ENCODE measurements at places on chromosomes 11 and 22.

DNA sequence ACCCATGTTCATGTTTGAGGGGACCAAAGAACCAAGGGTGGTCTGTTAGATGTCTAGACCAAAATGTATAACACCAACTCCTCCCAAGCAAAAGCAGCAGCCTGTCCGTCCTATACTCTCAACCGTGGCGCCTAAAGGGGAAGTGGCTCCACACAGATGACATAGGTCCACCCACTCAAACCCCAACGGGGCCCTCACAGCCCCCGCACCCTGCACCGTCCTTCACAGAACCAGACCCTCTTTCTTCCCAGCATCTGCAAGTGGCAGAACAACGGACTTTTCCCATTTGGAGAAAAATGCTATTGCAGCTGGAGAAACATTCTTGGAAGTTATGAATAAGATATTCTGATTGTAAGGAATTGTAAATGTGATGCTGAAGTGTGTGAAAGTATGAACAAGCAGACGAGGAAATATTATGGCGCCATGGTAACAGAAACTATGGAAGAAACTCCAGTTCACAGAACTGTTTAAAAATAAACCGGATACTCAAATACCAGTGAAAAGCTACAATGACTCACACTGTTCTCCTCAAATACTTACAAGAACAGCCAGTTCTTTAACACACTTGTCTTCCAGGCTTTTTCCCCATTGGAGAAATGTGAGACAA lies 76.5 kb upstream of the ARFGAP3 start:
- no peak for DNase-seq

- no peak for DNase-seq
Observed at GRCh38 chr11:46890665-46891064, 27.7 kb downstream of the LRP4 start.

GRCh38 chr22:46245511-46245910 lies 4.6 kb downstream of the CDPF1 start:
- no peak for DNase-seq

GRCh38 chr11:96052921-96053651 lies 129.2 kb upstream of the MTMR2 start:
- no peak for DNase-seq

DNA sequence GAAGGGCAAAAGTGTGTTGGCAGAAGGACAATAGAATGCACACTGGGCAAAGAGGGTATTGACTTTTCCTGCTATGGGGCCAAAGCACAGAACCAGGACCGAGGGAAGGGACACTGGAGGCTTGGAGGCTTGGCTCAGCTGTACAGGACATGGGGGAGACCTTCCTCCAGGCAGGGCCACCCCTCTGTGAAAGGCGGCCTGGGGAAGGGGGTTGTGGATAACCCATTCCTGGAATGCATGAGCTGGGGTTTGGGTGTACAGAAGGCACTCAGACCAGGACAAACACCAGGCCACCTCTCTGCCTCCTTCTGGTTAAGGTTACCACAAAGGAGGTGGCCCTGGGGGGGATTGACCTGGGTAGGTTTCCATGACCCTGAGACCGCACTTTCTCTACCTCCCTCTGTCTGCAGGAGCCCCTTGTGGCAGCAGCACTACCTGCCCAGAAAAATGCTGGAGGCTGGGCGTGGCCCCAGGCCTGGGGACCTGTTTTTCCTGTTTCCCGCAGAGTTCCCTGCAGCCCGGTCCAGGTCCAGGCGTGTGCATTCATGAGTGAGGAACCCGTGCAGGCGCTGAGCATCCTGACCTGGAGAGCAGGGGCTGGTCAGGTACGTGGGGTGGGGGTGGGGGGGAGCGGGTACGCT lies 9.6 kb downstream of the P2RY2 start:
- DNase-seq = no peak

- DNase-seq = no peak
Observed at GRCh38 chr11:73012121-73012863, 129.8 kb downstream of the FCHSD2 start.

All from hematopoietic multipotent progenitor cell treated with erythropoietin and hydrocortisone succinate and interleukin-3 and kit ligand, for 15 days (in vitro differentiated cells).